ENCODE measurements at places on chromosomes 1 and 21. TPM values are rescaled to one million over a fixed set of nuclear protein-coding genes. Genes with fewer than 3 reads are reported as not detected.

KRTAP23-1 gene
- total RNA-seq = not detected

DNA sequence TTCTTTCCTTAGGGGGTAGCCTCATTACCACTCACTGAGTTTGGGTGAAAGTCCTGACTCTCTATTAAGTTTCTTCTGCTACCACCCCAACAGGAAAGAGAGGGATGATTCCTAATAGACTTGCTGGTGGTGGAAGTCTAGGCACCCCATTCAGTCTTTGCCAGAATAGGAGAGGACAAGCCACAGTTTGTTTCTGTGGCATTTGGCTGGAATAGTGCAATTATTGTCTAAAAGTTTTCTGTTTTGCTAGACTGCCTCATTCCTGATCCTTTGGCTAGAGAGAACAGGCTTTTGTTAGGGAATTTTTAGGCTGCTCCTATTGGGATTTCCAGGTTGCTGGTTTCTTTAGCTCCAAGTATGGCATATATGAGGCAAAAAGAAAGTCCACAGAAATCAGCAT, 9.9 kb upstream of the HJV start:
- DNase-seq = no peak

DNA sequence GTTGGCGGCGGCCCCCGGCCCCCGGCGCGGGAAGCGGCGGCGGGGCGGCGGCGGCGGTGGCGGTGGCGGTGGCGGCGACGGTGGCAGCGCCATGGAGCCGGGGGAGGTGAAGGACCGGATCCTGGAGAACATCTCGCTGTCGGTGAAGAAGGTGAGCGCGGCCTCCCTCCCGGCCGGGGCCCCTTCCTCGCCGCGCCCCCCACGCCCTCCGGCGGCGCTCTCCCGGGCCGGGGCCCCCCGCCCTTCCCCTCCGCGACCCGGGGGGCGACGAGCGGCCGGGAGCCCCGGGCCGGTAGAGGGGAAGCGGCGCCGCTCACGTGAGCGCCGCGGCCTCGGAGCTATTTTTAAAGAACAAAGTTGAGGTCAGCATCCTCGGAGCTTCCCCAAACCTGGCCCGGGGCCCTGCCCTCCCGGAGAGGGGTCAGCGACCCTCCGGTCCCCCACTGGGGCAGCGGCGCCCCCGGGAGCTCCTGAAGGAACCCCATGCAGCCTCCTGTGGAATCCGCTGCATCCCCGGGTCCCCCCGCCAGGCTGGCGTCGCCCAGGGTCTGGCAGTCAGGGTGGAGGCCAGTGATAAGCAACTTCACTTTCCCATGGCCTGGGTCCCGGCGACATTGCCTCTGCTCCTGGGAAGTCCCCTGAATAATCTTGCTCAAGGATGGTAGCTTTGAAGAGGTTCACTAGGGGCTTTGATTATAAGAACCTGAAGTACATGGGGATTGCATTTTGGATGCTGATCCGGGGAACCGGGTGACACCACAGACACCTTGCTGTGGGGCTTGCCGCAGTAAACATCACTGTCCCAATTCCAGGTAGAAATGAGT, 560 bp downstream of the PLEKHM2 start:
- peak; percentile 63 for DNase-seq

PGBD2 gene
- 6.3 TPM for total RNA-seq

- DNase-seq = no peak
Observed at GRCh38 chr1:87980494-87980893, 651.8 kb downstream of the LMO4 start.

- no peak for DNase-seq
Observed at GRCh38 chr1:27601771-27602461, 2.0 kb downstream of the AHDC1 start.

TNFRSF9 gene
- total RNA-seq = 19.2 TPM

EPHB2 gene
- total RNA-seq = 0.09 TPM

GRCh38 chr1:208631092-208631491, 386.9 kb upstream of the PLXNA2 start:
- no peak for DNase-seq

SRM gene
- 136 TPM for total RNA-seq

- DNase-seq = no peak
Observed at GRCh38 chr1:217539510-217539909, 91.4 kb downstream of the GPATCH2 start.
